ENCODE measurements at places on chromosomes 7 and 10.

- DNase-seq = no peak
Measured at GRCh38 chr7:27203964-27204594, 4.2 kb upstream of the HOXA13 start.

DNA sequence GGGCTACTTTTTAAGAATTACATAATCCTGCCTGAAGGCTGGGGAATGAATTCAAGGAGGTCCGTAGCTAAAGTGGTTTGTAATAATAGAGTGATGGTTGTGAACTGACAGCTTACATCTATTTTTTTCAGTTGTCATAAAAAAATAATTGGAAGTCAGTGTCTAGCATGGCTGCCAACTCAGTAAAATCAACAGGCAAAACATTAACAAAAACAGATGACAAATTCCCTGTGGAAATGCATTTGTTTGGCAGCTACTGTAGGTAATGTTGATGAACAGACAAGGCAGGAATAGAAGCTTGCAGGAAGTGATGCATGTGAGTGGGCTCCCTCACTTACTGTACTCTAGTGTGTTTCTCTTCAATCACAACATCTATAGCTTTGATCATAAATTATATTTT is 766.0 kb upstream of the POT1 start:
- DNase-seq = no peak

DNA sequence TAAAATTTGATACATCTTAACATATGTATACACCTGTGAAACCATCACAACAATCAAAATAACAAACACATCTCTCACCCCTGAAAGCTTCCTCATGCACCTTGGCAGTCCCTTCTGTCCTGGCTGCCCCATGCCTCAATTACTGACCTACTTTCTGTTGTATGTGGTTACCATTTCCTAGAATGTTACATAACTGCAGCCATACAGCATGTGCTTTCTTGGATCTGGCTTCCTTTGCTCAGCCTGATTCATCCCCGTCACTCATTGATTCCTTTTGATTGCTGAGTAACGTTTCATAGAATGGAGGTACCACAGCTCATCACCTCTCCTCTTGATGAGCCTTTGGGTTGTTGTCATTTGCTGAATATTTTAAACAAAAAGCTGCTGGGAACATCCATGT is 165.3 kb downstream of the CELF2 start:
- peak; percentile 62 for DNase-seq

DNA sequence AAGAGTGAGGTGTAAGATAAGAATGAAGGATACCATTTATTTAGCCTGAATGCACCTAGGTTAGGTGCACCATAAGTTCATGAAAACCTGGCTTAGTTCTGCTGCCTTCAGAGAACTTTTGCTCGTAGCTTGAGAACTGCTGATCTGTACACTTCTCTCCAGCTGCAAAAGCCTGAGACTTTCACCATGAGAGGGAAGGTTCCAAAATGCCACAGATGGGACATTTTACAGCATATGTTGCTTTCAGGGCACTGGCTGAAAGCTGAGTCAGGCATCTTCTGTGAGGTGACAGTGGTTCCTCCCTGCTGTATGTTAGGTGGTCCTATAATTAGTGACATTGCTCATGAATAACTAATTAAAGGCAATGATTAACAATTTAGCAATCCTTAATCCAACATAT is 298.3 kb downstream of the GALNT17 start:
- DNase-seq = no peak

DNA sequence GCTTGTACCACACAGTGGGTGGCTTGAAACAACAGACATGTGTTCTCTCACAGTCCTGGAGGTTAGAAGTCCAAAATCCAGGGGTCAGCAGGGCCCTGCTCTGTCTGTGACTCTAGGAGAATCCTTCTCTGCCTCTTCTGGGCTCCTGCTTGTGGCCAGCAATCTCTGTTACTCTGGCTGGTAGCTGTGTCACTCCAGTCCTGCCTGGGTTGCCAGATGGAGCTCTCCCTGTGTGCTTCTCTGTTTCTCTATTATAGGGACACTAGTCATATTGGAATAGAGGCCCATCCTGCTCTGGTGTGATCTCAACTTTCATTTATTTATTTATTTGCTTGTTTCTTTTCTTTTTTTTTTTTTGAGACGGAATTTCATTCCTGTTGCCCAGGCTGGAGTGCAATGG is 276.6 kb upstream of the GALNT17 start:
- DNase-seq = no peak

GRCh38 chr10:113959383-113959760 is 84.3 kb upstream of the ADRB1 start:
- no peak for DNase-seq

- no peak for DNase-seq
Measured at GRCh38 chr7:157903710-157904109, 566.9 kb downstream of the DNAJB6 start.

DNA sequence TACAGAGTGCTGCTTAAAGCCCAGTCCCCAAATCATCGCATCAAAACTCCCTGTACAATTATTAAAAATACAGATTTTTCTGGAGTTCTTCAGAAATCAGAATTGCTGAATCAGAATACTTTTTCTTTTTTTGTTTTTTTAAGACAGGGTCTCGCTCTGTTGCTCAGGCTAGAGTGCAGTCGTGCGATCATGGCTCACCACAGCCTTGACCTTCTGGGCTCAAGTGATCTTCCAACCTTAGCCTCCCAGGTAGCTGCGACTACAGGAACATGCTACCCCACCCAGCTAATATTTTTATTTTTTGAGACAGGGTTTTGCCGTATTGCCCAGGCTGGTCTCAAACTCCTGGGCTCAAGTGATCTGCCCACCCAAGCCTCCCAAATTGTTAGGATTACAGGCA is 3.9 kb downstream of the BBIP1 start:
- DNase-seq = no peak

GRCh38 chr7:138387755-138388475 is 72.1 kb upstream of the TRIM24 start:
- no peak for DNase-seq

GRCh38 chr7:93737953-93738352 is 152.6 kb downstream of the TFPI2 start:
- no peak for DNase-seq

GRCh38 chr10:17115683-17116082 is 13.9 kb downstream of the CUBN start:
- no peak for DNase-seq

- DNase-seq = no peak
Measured at GRCh38 chr7:152967958-152968357, 208.4 kb downstream of the ACTR3B start.

GRCh38 chr7:110772615-110773014 is 318.3 kb upstream of the LRRN3 start:
- DNase-seq = no peak

- no peak for DNase-seq
Measured at GRCh38 chr10:121252756-121253155, 345.5 kb downstream of the FGFR2 start.

- no peak for DNase-seq
Measured at GRCh38 chr7:24751484-24751883, 5.8 kb downstream of the GSDME start.

All from CD4-positive, alpha-beta T cell treated with Interleukin-21 for 1 hour (primary cell).